ENCODE measurements at places on chromosomes 7 and 10. TPM values are rescaled to one million over a fixed set of nuclear protein-coding genes. Genes with fewer than 3 reads are reported as not detected.

FUOM gene
- 9.3 TPM for total RNA-seq

SPDYE2 gene
- not detected for total RNA-seq

H2BK1 gene
- total RNA-seq, result not detected

CPEB3 gene
- total RNA-seq, result 18.0 TPM

PRTFDC1 gene
- 9.1 TPM for total RNA-seq

GRCh38 chr7:100132697-100133151, 6.0 kb downstream of the MBLAC1 start:
- DNase-seq, result peak; percentile 55

DNA sequence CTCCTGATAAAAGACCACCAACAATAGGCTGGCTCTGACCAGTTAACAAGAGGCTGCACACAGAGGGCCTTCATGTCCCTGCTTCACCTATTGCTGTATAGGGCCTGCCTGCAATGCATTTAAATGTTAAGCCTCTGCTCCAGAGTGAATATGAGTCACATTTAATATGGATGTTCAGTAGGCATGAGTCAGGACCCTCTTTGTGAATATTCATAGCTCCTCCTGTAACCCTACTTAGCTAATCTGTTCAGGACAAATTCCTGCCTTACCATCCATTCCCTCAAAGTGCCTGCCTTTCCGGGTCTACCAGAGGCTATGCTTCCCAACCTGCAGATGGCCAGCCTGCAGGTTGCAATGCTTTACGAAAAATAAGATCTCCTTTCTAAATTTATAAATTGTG, 32.5 kb downstream of the ARHGAP22 start:
- no peak for DNase-seq

- no peak for DNase-seq
Observed at GRCh38 chr7:761101-761500, 34.0 kb upstream of the PRKAR1B start.

- DNase-seq, result peak; percentile 71
Observed at GRCh38 chr10:29470355-29470705, 164.4 kb downstream of the SVIL start.

DNA sequence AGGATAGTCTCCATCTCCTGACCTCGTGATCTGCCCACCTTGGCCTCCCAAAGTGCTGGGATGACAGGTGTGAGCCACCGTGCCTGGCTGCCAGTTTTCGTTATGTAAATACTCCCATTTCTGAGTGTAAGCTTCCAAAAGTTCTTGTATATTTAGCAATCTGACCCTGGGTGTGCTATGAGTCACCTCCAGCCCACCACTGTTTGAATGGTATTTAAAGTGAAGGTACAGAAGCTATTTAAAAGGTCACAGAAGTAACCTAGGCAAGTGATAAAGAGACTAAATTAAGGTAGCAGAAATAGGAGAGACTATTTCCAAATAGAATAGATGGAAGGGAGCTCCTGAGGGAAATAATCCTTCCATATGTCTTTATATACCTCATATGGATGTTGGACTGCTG, 3.9 kb upstream of the ANKRD7 start:
- DNase-seq, result no peak

- DNase-seq, result no peak
Observed at GRCh38 chr7:136911344-136911743, 42.9 kb downstream of the CHRM2 start.

DNA sequence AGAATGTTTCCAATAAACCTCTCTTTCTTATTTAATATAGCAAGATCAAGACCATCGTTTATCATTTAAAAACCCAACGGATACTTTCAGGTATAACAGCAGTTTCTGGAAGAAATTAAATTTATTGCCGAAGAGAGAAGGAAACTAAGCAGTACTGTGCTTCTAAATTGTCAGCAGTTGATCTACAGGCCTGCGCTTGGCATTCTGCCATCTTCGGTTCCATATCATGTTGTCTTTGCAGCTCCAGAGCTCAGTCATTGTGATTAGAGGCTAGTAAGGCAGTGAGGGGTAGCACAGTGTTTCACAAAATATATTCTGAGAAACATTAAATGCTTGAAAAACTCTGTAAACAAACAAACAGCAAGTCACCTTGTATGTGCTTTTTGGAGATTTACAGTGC, 301.3 kb downstream of the REEP3 start:
- DNase-seq, result no peak

- DNase-seq, result no peak
Observed at GRCh38 chr7:19674266-19674960, 34.4 kb downstream of the POLR1F start.

- no peak for DNase-seq
Observed at GRCh38 chr7:29435167-29435566, 128.5 kb upstream of the PRR15 start.

DNA sequence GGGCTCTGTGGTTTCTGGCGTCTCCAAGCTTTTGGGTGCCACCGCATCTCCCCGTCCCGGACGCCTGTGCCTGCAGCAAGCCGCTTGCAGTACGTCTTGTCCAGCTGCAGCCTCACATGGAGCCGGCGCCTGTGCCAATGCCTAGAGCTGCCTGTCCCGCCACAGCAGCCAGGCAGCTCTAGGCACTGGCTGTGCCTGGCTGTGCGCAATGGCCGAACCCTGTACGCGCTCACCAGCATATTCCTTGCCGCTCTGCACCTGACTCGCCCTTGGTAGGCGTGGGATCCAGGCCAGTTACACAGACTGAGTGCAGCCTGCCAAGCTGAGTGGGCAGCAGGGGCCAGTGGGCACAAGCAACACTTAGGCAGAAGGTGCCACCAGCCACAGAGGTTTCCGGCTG, 381.2 kb upstream of the SORCS1 start:
- peak; percentile 15 for DNase-seq

- no peak for DNase-seq
Observed at GRCh38 chr7:142689439-142690120, 59.7 kb upstream of the PRSS1 start.

- no peak for DNase-seq
Observed at GRCh38 chr7:131952365-131952764, 395.9 kb upstream of the PODXL start.

GRCh38 chr7:159012353-159013069, 132.2 kb downstream of the VIPR2 start:
- peak; percentile 90 for DNase-seq

DNA sequence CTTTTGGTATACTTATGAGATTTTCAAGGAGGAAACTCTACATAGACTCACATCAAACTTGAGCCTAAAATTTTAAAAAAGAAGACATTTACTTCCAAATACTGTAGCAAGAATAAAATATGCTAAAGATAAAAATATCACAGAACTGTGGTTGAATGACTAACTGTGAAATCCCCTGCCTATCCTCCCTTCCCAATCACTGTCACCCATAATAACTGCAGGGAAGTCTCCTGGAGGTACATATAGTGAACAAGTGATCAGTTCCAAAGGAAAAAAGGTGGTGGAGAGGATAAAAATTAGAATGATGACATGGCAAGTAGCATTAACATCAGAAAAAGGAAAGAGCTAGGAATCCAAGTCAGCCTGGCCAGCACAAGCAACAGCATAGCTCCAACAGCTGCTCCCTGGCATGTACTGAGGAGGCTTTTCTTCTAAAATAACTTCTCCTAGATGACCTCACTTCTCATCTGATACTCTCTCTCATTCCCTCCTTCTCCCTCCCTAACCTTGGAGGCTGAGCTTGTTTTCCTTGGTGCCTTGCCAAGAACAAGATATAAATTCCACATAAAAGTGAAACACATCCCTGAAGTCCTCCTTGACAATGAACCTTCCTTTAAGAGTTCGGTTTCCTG, 124.0 kb downstream of the IQUB start:
- DNase-seq, result no peak

GRCh38 chr10:24262929-24263590, 54.1 kb downstream of the KIAA1217 start:
- DNase-seq, result no peak

GRCh38 chr7:33678569-33679335, 226.6 kb upstream of the BMPER start:
- no peak for DNase-seq

GRCh38 chr10:73244866-73245477, 2.1 kb downstream of the DNAJC9 start:
- DNase-seq, result no peak

- no peak for DNase-seq
Observed at GRCh38 chr10:104333032-104333727, 5.1 kb downstream of the ITPRIP start.

- no peak for DNase-seq
Observed at GRCh38 chr7:55568613-55569268, 3.6 kb downstream of the VOPP1 start.
